Upper lobe of left lung (tissue), 6 donors: ENCODE measurements at places on chromosomes 6 and 20. TPM values are rescaled to one million over a fixed set of nuclear protein-coding genes. Genes with fewer than 3 reads are reported as not detected.

DNA sequence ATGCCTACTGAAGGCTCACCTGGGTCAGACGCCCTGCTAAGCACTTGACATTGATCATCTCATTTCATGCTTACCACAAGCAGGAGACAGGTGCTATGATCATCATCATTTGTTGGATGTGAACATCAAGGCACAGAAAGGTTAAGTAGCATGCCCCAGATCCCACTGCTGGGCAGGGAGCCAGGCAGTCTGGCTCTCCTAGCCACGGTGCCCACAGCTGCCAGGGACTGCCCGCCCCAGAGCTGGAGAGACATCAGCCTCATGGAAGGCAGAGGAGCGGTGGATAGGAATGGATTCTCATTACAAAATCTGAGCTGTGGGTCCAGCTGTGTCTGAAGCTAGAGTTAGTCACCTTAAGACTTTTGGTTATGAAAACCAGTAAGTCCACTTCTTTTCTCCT, 3.6 kb downstream of the SULF2 start:
- DNase-seq, result no peak

GRCh38 chr6:34745277-34746103, 11.8 kb upstream of the SNRPC start:
- DNase-seq, result no peak

- no peak for DNase-seq
Measured at GRCh38 chr6:111597291-111598086, 8.2 kb downstream of the TRAF3IP2 start.

DNA sequence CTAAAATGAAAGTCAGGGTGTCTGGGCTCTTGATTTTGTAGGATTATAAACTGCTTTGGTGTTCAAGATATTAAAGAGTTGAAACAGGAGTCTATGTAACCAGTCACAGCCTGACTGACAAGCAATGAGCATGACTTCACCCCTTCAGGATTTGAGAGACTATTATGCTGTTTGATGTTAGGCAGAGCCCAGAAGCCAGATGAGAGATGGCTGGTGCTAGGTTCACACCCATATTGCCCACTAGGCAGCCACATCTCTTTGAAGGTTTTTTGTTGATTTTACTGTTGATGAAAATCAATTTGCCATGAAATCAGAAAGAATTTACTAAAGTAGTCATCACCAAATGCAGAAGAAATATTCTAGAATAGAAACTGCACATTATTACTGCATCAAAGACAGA, 243.6 kb downstream of the KHDRBS2 start:
- no peak for DNase-seq

Gene CNR1
- total RNA-seq, result 7.3 TPM

Gene PBOV1
- total RNA-seq, result not detected

DNA sequence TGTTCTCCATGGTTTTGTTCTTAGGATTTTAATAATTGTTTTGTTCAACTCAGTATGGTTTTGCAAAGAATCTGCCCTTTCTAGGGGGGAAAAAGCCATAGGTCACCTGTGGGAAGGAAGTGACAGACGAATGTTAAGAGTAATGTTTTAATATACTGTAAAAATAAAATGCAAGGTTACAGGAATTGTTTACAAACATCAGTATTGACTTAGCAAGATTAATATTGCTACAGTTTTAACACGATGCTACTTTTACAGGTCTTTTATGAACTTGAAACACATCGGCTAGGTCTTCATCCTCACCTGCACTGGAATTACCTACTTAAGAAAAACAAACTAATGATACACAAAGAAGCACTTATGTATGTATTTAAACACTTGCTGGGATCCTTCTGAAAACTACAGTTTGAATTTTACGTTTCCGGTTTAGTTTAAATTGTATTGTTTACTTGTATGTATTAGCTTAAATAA, 1.7 kb upstream of the NKX2-4 start:
- DNase-seq, result no peak

Gene VPS16
- total RNA-seq, result 24.0 TPM

DNA sequence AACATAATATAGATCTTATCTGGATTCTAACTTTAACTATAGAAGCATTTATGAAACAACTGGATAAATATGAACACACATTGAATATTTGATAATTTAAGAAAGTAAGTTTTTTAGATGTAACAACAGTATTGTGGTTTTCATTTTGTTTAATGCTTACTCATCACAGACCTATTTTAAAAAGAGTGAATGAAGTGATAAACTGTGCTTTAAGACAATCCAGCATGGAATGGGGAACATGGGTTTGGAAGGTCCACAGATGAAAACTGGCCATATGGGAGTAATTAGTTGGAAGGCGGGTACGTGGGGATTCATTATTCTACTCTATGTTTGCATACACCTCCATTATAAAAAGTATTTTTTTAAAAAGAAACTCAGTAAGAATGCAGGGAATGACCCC, 21.2 kb downstream of the EPB41L2 start:
- no peak for DNase-seq

DNA sequence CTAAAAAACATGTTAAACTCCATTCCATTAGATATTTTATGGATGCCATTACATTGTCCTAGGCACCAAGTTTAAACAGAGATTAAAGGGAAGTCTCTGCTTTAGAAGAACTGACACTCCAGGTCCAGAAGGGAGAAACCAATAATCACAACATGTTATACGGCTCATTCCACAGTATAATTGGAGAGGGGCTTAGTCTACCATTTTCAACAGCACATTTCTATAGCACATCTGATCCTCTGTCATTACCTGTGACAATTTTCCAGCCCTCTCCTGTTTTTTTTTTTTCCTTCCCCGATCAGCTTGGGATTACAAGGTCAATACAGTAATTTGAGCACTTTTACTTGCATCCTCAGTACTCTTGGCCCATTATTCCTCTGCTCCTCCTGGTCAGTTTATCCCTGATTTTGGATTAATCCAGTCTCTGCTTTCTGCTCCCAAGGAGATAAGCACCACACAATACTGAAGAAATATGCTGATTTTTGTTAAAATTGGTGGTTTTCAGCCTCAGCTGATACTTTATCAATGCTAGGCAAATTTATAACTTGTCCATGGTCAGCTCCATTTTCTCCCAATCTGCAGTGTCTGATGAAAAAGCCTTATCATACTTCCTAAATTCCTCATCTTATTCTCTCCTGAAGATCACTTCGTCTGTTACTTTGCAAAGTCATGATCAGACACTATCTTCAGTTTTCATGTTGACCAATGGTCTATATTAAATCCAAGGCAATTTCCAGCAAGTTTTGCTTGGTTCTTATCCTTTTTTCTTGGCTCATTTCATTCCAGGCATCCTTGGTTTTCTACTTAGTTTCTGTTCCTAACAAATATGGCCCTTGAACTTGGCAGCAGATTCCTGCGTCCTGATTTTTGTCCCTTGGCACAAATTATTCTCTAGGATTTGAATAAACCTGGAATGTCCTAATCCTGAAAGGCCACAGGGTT, 30.8 kb upstream of the SYNCRIP start:
- no peak for DNase-seq

Gene PLA2G7
- total RNA-seq, result 8.4 TPM

DNA sequence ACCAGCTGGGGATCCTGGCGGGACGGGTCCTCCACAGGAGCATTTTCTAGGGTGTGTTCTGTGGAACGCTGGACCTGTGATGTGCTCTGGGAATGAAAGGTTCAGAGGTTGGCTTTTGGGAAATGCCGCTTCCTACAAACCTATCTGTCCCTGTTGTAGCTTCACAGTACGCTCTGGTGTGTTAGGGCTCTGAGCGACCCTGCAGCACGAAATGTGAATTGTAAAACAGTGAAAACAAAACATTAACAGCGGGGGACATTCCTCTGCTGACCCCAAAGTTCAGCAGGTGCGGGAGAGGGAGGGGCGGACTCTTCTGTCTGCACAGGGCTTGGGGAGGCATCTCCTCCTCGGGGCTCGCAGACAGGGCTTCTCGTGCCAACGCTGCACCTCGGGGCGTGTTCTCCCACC, 155.9 kb downstream of the NRN1 start:
- DNase-seq, result no peak

Gene CALHM6
- total RNA-seq, result 2.7 TPM

DNA sequence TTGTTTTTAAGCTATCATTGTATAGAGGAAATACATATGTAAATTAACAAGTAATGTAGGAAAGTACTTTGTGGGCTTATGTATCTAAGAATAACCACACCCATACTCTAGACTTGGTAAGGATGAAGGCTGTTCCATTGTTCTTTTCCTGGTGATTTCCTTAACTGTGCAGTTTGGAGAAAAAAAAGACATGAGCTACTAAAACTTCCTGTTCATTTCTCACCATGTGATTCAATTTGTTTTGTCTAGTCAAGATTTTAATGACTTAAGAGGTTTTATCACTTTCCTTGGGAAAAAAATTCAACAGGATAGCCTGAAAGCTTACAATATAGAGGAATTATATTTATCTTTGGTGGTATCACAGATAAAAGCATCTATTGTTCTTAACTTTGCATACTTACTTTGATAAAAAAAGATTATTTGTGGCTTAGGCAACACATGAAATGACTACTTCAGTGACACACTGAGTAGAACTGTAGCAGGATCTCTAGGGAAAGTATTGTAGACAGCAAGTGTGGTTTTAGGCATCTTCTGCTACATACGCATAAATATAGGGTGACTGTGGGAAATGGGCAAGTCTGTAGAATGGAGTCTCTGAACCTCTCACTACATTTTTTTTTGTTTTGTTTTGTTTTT, 80.3 kb downstream of the GJA1 start:
- no peak for DNase-seq

Gene LTB
- total RNA-seq, result 8.2 TPM

GRCh38 chr6:123805921-123806320, 2.3 kb downstream of the NKAIN2 start:
- DNase-seq, result no peak

Gene HIVEP2
- total RNA-seq, result 10.4 TPM

Gene MACROD2
- 50.6 TPM for total RNA-seq

DNA sequence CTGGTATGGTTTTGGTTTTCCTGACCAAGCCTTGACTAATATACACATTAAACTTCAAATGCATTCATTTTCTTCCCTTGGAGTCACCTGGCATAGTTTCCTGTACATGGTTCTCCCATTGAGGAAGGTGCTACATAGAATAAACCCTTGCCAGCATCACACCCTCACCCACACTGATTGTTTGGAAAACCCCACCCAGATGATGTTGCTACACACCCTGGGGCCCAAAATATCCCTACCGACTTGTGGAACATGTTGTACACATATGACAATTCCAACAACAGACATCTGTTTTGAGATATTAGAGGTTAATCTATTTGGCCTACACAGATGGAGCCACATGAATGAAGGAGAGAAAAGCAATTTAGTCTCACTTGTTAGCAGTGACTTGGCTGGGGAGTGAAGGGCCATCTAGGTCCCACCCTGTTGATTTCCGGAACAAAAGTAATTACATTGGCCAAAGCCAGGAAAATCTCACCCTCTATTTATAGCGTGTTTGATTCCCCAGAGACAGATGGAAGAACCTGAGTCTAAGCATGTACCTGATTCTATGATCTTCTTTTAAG, 606.0 kb upstream of the BTBD3 start:
- DNase-seq, result no peak

Gene CRISP3
- total RNA-seq, result 1.4 TPM

- DNase-seq, result no peak
Measured at GRCh38 chr6:106149472-106150069, 63.4 kb downstream of the PRDM1 start.

DNA sequence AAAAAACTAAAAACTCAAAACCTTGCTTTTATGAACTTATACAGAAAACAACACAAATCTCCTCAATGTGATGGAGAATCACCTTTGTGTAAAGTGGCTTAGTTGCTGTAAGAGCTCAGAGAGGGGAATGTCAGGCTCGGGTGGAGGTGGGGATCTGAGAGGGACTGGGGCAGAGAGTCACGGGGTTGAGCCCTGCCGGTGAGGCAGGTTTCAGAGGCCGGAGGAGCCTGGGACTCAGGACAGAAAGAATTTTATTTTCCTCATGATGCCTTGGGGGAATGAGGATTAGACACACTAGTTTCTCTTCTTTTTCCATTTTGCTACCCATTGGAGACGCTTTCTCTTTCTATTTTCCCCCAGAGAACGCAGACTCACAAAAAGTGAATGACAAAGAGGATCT, 252.3 kb upstream of the FOXQ1 start:
- no peak for DNase-seq

DNA sequence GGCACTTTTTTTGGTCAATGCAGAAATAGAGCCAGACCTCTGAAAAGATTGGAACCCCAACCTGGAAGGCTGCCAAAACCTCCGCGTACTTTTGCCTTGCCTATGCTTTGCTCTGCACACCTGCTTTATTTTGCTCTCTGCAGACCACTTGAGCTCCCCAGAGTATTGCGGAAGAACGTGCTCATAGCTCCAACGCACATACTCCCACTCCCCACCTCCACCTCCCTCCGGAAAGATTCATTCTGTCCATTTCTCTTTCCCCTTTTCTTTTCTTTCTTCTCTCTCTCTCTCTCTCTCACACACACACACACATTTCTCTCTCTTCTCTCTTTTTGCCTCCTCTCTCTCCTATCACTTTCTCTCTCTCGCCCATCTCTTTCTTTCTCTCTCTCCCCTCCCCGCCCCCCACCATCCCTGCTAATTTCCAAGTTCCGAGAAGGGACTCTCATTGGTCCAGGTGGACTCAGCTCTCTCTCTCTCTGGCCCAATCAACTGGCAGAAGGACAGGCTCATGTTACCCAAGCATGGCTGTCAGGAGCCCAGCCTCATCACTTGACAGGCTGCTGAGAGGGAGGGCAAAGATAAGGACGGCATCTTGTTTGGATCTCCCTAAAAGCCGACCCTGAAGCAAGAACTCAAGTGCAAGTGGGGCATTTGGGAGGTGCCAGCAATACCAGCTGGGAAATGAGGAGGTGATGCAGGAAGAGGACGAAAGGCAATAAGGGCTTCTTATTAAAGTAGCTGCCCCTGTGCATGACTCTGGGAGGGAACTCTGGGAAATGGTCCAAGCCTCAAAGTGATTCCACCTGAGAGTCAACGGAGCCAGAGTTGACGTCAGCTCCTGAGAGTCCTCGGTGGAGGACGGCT, 246.1 kb downstream of the LY86 start:
- DNase-seq, result peak; percentile 85

GRCh38 chr6:11426571-11426970, 111.0 kb upstream of the TMEM170B start:
- no peak for DNase-seq

Gene SYS1
- 31.0 TPM for total RNA-seq

GRCh38 chr6:134719911-134720310, 230.0 kb downstream of the ALDH8A1 start:
- no peak for DNase-seq

DNA sequence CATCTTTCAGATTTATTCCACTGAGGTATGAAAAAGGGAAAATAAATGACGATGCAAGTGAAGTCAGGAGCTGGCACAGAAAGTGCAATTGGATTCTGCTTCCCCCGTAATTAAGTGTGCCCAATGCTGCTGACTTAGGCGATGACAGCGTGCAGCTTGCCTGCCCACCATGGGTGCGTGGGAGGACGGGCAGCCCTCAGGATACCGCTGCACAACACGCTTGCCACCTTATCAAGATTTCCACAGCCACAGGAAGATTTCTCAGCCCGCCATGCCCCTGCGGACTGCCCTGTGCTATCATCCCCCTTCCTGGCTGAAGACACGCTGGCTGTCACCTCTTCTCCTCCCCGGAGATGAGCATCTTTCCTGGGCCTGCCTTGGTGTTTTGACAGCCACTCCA, 103.3 kb upstream of the BACH2 start:
- no peak for DNase-seq

Gene TAGAP
- total RNA-seq, result 8.0 TPM

Gene SNAI1
- total RNA-seq, result 3.9 TPM

- DNase-seq, result no peak
Measured at GRCh38 chr6:75368864-75369402, 84.3 kb upstream of the TMEM30A start.

GRCh38 chr20:44526129-44526528, 4.3 kb upstream of the SERINC3 start:
- no peak for DNase-seq
